Sciatic nerve (tissue), 2 donors: ENCODE measurements at places on chromosomes 4 and X.

- no peak for DNase-seq
Measured at GRCh38 chr4:130077275-130077674, 981.3 kb downstream of the C4orf33 start.

DNA sequence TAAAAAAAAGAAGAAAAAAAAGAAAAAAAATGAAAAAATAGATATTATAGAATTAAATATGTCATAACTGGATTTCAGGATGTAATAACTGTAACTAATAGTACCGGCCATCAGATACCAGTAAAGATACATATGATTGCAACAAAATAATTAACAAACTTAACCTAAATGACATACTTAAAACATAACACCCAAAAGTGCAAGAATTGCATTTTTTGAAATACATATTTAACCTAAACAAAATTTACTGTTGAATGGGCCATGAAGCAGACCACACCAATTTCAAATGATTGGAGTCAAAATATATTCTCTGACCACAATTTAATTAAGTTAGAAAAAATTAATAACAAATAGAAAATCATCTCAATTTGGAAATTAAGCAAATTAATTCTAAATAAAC is 33.1 kb downstream of the GABRA3 start:
- no peak for DNase-seq

DNA sequence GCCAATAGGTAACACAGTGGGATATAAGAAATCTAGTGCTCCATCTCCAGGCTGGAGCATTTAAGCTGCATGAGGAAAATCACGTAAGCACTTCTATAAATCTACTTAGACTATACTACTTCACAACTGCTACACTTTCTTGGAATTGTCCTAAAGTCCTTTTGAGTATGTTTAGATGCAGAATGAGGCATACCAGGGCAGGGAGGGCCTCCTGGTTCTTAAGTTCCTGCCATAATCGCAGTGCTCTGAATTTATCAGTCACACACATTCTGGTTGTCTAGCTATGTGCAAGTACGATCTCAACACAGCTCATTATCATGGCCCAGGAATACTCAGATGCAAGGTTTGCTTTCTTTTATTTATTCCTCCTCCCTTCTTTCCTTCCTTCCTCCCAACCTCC is 130.3 kb downstream of the GUCY2F start:
- DNase-seq: no peak

DNA sequence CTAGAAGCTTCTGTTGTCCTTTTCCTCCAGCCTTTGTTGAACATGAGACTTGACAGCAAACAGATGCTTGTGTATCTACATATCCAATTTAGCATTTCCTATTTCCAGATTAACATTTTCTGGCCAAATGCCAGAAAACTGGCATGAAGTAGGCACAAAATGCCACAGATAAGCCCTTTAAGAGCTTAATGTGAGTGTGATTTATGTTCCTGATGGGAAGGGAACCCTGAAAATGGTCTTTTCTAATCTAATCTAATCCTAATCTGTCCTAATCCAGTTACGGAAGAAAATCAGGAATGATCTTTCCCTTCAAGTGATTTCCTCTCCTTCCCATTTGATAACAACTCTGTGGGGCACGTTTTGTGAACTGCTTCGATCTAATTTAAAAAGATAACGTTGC is 133.0 kb upstream of the C1QTNF7 start:
- DNase-seq: no peak
